ENCODE measurements at places on chromosomes 3 and 15.

DNA sequence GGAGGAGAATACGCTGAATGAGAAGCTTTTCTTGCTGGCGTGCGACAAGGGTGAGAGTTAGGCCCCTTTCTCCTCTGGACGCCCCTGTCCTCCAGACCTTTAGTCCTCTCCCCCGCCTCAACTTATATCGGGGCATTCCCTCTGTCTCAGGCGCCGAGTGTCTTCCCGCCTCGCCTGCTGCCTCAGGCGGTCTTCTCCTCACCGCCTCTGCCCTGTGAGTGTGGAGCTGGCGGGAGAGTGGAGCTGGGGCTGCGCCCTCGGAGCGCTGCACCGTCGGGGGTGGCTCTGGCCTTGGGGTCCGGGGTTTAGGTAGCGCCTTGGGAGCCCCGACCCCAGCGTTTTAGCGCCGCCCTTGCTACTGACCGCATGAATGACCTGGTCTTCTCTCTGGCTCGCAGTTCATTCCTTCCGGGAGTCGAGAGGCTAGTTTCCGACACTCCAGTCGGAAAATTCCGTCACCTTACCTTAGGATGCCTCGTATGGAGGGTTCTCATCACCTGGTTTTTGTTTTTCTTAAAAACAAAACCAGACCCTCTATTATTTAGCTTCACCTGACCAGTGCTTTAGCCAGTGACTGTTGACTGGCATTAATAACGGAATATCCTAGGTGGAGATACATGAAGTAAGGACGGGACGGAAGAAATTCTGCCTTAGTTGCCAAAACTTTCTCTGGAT, 985 bp downstream of the TRPC1 start:
- DNase-seq, result no peak

DNA sequence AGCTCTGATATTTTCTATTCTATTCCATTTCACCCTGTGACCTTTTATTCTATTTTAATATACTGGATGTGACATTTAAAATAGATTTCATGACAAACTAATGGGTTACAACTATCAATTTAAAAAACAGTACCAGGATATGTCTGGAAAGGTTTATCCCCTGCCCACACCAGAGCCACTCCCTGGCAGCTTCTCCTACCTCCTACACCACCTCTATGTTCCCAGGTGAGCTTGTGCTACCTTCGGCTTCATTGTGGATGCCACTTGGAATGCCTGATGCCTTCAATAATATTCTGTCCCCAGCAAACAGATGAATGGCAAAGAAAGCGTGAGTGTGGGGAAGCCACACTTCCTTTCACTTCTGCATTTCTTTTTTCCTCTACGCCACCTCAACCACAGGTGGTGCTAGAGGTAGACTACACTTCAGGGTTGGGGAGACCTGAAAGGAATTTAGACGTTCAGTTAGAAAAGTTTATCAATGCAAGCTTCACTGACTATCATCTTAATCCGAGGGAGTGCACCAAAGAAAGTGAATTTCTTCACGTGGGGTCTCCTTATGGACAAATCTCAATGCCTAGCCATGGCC, 213.0 kb downstream of the SSR3 start:
- no peak for DNase-seq

DNA sequence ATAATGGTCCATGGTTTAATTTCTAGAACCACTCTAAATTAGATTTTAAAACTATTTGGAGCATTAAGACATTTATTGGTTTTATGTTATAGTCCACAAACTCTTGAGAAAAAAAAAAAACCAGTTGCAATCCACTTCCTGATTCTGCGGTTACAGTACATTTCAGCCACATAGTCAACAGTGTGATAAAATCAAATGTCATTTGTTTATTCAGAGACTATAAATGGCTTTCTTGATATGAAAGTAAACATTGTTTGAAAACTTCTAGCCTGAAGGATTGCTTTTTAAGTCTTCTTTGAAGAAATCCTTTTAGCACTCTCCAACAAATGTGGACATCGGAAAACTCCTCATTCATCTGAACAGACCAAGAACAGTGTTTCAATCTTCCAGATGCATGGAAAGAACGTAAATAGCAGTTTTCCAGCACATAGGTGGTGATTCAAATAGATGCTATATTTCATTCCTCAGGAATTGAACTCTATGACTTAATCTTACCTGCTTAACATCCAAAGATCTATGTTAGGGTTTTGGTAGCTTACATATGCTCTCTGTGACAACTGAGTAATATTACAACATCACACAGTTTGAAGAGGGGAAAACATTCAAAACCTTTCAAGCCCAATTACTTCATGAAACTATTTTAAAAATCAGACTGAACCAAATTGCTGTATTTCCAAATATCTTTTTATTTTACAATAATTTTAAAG, 87.8 kb upstream of the UBE2E2 start:
- no peak for DNase-seq

DNA sequence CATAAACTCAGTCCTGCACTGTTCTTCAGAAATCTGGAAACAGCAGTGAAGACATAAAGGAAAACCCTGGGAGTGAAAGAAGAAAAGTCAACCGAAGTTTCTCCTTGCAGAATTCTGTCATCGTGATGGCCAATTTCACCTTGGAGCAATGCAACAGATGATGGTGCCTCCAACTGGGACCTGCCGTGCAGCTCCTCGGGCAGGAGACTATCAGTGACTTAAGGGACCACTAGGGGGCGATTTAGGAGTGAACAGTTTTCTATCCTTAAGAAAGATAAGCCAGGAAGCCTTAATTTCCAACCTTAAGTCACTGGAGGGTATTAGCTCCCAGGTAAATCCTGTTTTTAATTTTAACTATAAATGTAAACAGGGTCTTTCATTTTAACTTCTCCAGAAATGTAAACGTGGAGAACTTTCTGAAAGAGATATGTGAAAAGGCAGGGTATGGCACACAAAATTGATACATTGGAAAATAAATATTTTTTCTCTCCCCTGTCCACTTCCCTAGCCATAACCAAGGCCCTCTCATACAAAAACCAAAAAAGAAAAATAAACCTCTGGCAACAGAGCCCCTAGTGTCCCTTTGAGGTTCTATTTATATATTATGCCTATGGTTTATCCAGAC, 116.3 kb downstream of the PDZRN3 start:
- DNase-seq, result no peak

DNA sequence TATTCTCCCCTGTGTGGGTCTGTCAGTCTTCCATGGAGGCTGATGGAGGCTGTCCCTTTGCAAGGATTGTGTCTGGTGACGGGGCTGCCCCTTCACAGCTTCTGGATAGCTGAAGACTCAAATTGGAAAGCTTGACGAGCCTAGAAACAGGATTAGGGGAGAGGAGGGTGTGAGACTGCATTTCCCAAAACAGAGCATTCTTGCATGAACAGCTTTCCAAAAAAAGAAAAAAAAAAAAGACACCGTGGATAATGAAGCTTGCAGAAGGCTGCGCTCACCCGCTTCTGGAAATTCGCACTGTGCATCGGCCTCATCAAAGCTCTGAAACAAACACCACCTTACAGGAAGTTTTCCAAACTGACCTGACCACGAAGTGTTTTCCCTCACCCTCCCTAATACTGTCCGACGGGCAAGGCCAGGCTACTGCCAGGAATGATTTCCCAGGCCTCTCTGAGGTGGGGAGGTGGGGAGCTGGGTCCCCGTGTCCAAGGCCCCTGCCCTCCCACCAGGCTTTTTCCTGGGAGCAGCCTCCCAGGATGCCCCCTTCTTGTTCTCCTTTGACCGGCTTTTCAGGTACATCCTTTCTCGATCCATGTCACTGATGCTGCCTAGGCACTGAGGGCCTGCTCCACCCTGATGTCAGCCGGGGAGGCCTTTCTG, 24.9 kb upstream of the MUC4 start:
- DNase-seq, result no peak

DNA sequence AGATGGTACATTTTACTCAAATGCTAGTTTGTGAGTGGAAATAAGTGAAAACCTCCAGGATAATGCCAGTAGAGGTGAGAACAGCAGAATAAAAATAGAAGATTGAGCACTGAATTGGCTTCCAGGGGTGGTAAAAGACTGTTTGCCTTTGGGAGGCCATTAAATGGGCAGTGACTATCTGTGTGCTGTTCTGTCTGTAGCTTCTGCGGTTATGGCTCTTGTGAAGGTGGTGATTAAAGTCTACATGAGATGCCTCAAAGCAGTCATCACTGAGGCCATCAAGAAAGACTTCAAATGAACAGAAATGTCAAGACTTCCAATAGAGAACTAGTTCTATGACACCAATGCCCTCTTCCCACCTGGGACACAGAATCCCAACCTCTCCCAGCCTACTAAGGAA, 108.8 kb downstream of the EFHB start:
- DNase-seq, result no peak

DNA sequence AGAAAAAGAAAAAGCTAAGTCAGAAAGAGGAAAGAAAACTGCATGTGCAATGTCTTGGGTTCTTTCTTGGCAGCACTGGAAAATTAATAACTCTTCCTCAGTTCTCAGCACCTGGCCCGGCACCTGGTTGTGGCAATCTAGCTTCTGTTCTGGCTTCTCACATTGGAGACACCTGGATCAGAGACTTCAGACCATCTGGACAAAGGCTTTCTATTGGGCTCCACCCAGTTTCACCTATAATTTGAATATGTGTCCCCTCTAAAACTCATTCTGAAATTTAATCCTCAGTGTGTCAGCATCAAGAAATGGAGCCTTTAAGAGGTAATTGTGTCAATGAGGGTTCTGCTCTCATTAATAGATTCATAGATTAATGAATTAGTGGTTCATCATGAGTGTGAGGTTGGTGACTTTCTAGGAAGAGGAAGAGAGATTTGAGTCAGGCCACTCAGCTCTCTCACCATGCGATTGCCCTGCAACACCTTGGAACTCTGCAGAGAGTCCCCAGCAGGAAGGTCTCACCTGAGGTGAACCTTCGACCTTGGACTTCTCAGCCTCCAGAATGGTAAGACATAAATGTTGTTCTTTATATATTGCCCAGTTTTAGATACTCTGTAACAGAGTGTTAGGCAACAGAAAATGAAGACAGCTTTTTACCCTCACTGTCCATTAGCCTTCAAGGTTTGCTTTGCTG, 679.9 kb downstream of the NTRK3 start:
- DNase-seq, result no peak

DNA sequence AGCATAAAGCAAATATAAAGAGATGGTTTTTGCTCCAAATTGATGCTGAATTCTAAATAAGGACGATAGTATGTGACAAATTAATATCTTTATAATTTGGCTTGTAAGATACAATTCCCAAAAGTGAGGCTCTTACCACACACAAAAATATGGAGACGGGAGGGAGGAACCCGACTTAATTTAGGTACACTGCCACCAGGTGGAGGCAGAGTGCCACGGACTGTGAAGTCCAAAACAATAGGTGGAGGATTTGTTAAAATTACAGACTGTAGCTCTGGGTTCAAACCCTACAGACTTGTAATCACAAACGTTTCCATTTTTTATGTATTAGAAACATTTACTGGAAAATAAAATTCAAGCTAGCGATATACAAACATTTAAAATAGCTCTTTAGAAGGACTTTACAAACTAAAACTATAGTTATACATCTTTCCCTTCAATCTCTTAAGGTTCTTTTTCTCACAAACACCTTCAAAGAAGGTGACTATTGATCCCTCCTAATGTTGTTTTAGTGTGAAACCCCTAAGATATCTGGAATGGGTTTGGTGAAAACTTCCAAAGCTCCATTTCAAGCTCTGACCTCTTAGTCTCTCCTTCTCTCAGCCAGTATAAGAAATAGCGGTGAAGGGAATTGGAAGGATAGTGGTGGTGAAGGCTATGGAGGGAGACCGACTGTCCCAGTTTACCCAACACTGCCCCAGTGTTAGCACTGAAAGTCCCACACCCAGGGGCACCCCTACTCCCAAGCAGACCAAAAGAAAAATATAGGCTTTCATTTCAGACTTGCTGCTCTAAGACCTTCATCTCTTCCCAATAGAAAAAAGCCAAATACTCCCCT, 89.7 kb downstream of the AQP9 start:
- DNase-seq, result peak; percentile 55

Data from NCI-H187 treated with DMSO at 0.1 percent for 48 hours (cell line).